ENCODE measurements at places on chromosomes 12 and 14. TPM values are rescaled to one million over a fixed set of nuclear protein-coding genes. Genes with fewer than 3 reads are reported as not detected.

MYO1A gene
- 1.8 TPM for total RNA-seq

KRT4 gene
- not detected for total RNA-seq

KCNK10 gene
- total RNA-seq: not detected

NOXRED1 gene
- 1.4 TPM for total RNA-seq

MEG3 gene
- 3.4 TPM for total RNA-seq

Data from T-cell (primary cell).